ENCODE measurements at places on chromosomes 6 and 20.

GRCh38 chr20:4234128-4234527, 218.8 kb upstream of the RNF24 start:
- no peak for DNase-seq

DNA sequence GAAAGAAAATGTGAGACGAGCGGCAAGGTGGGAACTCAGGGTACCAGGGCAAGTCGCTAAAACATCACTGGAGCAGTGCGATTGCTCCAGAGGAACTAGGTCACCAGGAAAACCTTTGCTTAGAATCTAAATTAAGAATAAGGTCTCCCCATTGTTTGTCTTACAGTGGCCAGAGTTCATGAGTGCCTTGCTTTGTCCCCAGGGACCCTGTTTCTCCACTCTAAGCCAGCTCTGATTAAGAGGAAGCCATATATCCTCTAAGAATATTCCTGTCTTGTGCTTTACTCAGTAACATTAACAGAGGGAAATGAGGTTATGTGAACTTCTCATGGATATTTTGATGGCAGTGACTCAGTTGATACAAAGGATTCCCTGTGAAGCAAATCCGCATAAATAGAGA, 305.8 kb downstream of the CD83 start:
- DNase-seq, result no peak

DNA sequence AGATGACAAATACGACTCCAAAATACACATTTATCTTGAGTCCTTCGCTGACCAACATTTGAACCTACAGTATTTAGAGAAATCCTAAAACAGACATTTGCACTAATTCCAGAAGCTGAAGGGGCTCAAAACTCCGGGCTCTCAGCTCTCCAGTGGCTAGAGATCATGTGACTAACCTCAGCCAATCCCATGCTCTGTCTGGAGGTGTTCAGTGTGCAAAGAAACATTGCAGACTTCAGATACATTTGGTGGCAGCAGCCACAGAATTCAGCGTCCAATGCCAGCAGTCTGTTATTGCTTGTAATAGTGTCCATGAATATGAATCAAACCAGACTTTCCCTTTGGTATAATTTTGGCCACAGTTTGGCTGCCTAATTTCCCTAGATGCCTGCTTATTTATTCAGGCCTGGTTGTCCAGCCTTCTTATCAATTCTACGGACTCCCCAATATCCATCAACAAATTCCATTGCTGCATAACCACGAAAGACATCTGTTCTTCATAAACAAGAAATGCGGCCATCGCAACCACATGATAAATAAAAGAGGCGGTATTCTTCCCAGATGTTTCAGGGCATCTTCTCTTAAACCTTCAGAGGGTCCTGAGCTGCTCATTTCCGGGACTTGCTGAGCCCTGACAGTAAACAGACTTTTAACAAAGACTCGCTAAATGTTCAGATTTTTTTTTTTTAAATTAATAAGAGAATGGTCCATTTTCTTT, 14.5 kb upstream of the CYP24A1 start:
- DNase-seq, result no peak

DNA sequence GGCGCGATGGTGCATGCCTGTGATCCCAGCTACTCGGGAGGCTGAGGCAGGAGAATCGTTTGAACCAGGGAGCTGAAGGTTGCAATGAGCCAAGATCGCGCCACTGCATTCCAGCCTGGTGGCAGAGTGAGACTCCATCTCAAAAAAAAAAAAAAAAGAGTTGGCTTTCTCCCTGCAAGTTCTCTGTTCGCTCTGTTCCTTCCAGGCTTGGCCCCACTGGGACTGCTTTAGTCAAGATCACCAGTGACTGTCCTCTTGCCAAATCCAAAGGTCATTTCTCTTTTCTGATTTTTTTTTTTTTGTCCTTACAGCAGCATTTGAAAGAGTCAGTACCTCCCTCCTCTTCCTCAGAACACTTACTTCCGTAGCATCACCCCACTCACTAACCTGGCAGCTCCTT, 10.8 kb upstream of the GNRH2 start:
- DNase-seq, result no peak

DNA sequence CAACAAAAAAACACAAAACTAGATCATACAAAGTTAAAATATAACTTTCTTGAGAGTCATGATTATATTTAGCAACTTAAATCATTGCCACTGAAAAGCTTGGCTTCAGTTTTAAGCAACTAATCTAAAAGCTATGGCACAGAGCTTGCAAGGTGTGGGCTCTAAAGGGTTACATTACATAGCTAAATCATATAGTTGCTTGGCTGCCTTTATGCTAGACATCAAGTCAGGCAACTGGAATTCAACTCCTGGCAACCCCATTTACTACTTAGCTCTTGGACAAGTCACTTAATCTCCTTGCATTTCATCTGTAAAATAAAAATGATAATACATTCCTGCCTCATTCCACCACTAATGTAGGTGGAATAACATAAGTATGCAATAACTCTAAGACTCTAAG, 40.9 kb upstream of the GCM1 start:
- no peak for DNase-seq

- DNase-seq, result no peak
Measured at GRCh38 chr6:152976749-152977148, 6.1 kb downstream of the FBXO5 start.

DNA sequence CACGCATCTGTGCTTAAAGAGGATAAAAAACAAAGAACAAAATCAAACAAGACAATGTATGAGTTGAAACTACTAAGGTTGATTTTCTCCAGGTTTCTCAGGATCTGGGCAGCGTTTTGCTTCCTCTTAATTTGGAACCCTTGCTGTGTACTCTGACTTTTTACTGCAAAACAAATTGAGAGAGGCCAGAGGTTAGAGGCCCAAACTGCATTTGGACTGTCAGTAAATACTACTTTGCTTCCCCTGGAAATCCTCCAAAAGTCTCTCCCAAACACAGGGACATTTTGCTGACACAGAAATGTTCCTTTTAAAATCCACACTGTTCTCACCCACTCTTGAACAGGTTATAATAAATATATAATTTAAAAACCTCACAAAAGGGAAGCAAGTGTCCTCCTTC, 1.1 kb downstream of the ARG1 start:
- DNase-seq, result no peak

- DNase-seq, result no peak
Measured at GRCh38 chr20:17543531-17544131, 12.5 kb upstream of the BFSP1 start.

DNA sequence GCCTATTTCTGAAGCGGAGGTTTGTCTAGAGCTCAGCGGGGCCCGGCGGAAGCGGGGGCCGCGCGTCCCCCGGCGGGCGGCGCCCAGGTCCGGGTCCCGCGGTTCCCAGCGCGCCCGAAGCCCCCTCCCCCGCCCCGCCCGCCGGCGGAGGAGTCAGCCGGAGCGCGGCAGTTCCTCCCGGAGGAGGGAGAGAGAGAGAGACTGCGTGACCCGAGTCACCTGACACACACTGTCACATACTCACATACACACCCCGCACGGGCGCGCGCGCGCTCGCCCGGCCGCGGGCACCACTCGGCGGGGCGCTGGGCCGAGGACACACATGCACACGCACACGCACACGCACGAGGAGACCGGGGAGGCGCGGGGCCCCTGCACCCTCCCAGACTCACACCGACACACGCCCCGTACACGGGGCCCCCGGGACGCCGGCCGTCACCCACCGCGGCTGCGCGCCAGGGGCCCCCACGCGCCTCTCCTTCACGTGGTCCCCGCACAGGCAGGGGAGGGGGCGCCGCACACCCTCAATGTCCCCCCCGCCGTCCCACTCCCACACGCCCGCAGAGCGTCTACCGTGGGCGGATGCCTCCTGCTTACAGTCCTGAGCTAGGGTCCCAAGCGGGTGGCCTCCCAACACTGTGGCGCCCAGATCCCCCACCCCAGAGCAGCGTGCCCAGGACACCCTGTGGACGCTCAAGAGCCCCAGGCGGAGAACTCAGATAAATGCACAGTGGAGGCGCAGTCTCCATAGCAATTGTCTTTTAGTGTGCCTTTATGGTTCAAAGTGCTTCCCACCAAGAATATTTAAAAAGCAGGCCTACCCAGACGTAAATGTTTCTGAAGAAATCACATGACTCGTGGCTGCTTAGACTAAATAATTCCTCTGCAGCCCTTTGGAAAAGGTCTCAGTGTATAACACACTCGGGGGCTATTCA, at the start of gene RRAGD:
Gene RRAGD, minus strand, starts transcription at position 203 of the 935 bp plus-strand sequence. CDS start 280 bp downstream, outside the sequence.
- peak; percentile 52 for DNase-seq

DNA sequence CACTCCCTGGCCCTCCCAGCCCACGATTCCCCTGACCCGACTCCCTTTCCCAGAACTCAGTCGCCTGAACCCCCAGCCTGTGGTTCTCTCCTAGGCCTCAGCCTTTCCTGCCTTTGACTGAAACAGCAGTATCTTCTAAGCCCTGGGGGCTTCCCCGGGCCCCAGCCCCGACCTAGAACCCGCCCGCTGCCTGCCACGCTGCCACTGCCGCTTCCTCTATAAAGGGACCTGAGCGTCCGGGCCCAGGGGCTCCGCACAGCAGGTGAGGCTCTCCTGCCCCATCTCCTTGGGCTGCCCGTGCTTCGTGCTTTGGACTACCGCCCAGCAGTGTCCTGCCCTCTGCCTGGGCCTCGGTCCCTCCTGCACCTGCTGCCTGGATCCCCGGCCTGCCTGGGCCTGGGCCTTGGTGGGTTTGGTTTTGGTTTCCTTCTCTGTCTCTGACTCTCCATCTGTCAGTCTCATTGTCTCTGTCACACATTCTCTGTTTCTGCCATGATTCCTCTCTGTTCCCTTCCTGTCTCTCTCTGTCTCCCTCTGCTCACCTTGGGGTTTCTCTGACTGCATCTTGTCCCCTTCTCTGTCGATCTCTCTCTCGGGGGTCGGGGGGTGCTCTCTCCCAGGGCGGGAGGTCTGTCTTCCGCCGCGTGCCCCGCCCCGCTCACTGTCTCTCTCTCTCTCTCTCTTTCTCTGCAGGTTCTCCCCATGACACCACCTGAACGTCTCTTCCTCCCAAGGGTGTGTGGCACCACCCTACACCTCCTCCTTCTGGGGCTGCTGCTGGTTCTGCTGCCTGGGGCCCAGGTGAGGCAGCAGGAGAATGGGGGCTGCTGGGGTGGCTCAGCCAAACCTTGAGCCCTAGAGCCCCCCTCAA, at the start of gene LTA:
Gene LTA, plus strand, starts transcription at position 249 of the 871 bp plus-strand sequence. Its CDS starts 454 bp downstream, at position 703.
- DNase-seq, result no peak

DNA sequence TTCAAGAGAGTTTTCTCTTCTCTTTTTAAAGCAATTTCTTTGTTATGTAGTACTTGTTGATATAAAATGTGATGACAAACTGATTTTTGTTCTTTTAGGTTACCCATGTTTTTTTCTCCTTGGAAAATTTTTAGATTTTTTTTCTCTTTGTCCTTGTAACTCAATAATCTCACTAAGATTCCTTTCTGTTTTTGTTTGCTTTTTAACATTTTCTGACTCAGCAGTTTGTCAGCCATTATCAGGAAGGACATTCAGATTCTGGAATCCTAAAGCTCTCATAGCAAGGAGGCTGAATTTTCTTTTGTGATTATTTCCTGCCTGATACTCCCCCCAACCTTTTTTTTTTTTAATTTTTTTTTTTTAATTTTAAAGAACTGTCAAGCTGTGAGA, 75.2 kb upstream of the CITED2 start:
- no peak for DNase-seq

Data from stimulated activated CD4-positive, alpha-beta T cell treated with anti-CD3 and anti-CD28 coated beads, TNF-alpha, amount 100 ng/mL, for 4 hours (primary cell).